Activated CD8-positive, alpha-beta memory T cell treated with anti-CD3 and anti-CD28 coated beads for 1 hour (primary cell): ENCODE measurements at places on chromosomes 4 and X.

DNA sequence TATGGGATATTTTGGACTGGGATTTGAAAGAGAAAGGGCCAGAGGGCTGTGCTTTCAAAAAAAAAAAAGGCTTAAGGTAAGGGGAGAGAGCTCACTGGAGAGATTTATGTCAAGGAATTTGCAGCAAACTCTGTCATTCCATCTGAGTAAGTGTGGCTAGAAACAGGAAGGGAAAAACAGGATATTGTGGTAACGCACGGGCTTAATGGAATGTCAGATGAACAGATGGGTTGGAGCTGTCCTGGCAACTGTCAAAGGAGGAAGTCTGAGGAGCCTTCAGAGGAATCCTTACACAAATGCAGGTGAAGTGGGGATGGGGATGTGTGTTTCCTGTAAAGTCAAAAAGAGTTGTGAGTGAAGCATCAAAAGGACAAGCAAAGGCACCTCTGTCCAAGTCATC, 15.1 kb upstream of the NKX3-2 start:
- no peak for DNase-seq

GRCh38 chrX:74107666-74108065, 196.3 kb upstream of the ZCCHC13 start:
- DNase-seq = no peak

DNA sequence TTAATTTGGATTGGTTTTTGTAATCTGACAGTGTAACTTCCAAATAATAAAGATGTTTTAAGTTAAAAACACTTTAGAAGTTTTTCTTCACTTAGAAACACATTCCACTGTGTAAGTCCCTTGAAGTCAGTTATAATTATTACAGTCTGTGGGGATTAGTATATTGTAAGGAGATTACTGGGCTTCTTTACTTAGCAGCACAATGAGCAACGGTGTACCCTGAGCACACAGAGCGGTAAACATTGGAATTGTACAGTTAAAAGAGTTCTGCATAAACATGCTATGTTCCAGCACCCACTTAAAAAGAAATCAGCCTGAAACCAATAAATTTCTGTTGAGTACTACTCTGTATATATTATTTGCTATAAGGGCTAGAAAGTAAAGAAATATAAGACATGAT, 44.3 kb downstream of the CCSER1 start:
- no peak for DNase-seq

GRCh38 chr4:84091266-84091665, 407.8 kb downstream of the NKX6-1 start:
- no peak for DNase-seq
